ENCODE measurements at places on chromosomes 11 and 22.
A peak's percentile ranks its signal among the peaks of the same experiment; 100 is the strongest.

GRCh38 chr22:50173983-50174355, 3.4 kb downstream of the PANX2 start:
- no peak for DNase-seq

DNA sequence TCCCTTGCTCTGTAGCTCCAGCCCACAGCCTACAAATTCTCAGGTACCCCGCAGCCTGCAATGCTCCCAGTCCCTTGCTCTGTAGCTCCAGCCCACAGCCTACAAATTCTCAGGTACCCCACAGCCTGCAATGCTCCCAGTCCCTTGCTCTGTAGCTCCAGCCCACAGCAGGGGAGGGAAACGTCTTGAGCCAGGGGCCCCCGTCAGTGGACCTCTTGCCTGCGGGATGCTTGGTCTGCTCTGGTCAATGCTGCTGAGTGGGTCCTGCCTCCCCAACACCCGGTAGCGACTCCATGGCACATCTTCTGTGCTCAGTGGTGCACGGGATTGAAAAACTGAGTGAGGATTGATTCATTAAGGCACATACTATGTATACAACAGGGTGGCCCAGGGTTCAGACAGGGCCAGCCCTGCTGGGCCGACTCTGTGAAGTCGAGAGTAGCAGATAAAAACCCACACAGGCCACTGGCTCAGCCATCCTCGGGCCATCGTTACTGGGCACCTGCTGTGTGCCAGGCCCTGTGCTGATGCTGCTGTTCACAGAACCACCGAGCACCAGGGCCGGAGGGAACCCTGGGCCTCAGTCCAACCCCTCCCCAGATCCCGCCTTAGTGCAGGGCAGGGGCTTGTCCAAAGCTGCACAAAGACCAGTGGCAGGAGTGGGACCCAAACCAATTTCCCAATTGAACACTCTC, 69.7 kb downstream of the MYO7A start:
- no peak for DNase-seq

- no peak for DNase-seq
These were observed 585 bp upstream of the NADSYN1 start for GRCh38 chr11:71452199-71453036.

GRCh38 chr11:62108017-62108750, 15.6 kb upstream of the INCENP start:
- DNase-seq = peak; percentile 19

- no peak for DNase-seq
These were observed 31.9 kb downstream of the FAM83F start for GRCh38 chr22:40026641-40027040.

- DNase-seq = no peak
These were observed 10.7 kb upstream of the TBX1 start for GRCh38 chr22:19749876-19750275.

DNA sequence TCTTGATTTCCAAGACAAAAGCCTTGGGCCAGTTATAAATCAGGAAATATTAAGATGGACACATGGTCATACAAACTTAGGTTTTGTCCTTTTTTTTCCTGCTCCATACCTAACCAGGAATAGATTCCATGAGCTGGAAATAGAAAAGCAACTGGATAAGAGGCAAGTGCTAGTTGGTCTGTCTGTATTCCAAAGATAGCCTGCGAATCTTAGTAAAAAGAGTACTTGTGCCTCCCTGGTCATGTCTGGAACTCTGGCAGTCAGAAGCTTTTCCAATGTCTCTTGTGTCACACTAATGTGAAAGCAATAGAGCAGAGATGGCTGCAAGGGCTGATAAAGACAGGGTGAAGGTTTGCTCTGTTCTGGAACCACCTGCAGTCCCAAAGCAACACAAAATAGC, 590.2 kb upstream of the ANO5 start:
- DNase-seq = no peak

DNA sequence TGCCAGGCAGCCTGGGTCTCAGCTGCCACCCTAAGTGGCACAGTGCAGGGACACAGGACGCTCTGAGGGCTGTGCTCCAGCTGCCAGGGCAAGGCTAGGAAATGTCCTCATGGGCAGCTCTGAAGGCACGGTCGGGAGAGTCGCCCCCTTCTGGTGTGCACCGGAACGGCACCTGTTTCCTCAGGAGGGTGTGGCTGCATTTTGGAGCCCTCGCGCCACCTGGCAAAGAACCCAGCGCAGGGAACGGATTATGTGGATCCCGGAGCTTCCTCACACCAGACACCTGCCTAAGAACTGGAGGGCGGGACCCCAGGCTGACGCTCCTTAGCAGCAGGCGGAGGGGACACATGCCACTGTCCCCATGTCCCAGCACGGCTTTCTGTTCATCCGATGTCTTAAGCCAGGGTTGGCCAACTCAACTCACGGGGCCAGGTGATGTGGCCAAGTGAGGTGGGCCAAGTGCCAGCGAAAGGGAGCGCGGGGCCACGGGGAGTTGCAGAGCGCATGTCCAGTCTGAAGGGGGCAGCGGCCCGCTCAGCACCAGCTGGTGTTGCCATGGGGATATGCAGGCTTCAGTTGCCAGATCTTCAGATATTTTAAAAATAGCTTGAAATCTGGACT, 5.1 kb upstream of the SLC22A8 start:
- DNase-seq = no peak

GRCh38 chr11:74018331-74019005, 9.6 kb upstream of the UCP3 start:
- DNase-seq = no peak

DNA sequence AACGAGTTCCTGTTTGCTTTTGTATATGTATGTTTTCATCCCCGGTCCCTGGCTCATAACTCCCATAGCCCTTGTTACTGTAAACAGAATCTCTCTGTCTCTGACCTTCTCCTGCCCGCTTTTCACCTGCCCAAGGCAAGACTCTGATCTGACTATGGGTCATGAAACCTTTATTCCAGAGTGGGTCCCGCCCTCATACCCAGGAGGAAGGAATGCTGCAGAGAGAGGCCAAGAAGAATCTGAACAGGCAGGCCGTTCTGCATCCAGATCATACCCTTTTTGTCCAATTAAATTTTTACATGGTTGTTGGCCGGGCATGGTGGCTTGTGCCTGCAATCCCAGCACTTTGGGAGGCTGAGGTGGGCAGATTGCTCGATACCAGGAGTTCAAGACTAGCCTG, 39.6 kb downstream of the GRIK4 start:
- no peak for DNase-seq

DNA sequence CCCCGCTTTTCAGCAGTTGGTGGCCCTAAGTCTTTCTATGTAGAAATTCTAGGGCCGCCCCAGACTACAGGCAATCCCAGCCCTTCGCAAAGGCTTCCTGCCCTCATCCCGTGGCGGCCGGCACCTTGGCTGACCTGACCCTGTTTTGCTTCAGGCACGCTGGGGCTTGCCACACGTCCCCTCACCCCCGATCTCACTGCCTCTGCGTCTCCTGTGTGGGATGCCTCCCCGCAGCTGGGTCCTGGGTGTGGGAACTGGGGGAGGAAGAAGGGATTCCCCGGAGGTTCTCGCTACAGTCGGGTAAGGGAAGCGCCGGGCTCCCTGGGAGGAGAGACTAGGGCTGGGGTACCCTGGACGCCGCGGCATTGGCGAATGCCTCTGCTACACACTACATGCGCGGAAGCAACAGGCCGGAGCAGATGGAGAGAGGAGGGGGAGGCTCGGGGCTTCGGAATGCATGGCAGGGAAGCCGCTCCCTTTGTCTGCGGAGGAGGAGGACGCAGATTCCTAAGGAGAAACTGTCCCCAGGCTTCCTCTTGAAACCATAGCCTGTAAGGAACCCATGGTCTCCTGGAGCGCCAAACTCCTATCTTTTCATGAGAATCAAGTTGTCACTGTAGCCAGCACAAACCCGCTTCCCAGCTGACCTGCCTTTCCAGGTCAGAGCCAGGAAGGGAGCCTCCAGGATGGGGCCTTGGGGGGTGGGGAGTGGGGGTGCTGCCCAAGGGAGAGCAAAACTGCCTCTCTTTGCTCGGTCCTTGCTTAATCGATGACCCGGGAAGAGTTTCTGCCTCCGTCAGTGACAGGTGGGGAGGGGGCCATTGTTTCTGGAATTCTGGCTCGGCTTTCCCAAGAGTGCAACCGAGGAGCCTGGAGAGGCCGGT, 1.4 kb downstream of the DTX4 start:
- DNase-seq = no peak

- no peak for DNase-seq
These were observed 56.7 kb downstream of the PPP6R2 start for GRCh38 chr22:50399751-50400331.

DNA sequence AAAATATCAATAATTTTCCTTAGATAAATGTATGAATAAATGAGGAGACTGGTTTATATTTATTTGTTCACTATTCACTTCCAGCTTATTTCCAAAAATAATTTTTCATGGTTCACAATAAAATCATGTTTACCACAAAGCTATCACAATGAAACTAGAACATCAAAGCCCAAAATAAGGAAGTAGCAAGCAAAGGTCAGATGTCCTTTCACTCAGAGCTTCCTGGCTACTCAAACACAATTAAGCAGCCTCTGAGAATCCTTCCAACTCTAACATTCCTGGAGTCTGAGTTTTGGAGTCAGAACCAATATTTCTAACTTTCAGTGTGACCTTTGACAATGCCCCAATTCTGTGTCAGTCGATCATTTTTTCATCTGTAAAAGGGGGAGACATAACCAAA, 527.0 kb downstream of the SOX6 start:
- no peak for DNase-seq

GRCh38 chr11:2091786-2092463, 47.3 kb downstream of the IGF2 start:
- no peak for DNase-seq

DNA sequence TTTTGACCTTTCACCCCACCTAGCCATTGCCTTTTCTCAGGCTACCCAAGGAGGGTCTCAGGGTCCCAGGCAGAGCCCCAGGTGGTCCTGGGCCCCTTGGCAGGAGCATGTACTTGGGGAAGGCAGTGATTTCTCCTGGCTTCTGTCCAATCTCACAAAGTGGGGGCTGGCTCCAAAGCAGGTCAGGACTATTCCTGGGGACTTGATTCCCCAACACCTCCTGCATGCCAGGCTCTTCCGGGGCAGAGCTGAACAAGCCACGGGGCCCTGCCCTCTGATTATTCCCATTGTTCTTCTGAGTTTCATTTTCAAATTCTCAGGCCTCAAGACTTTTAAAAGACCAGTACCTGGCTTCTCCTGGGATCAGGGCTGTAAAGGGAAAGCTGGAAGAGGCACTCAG, 1.5 kb upstream of the TCF20 start:
- DNase-seq = no peak

DNA sequence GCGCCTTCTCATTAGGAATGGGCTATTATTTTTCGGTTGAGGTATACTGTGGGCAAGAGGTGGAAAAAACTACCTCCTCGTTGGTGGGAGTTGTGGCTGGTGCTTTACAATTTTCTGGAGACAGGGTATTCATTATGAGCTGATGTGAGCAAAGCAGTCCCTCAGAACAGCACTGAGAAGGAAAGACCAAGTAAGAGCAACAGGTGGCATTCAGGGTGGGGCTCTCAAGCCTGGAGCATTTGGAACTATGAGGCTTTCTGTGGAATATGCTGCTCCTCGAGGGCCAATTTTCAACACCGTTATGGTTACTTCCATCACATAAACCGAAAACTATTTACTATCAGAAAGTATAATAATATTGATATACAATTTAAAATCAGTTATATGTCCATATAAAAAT, 3.7 kb downstream of the SNX19 start:
- no peak for DNase-seq

GRCh38 chr11:36008584-36008983, 64.7 kb downstream of the LDLRAD3 start:
- DNase-seq = no peak

- DNase-seq = no peak
These were observed 12.4 kb downstream of the UCP2 start for GRCh38 chr11:73969991-73970800.

DNA sequence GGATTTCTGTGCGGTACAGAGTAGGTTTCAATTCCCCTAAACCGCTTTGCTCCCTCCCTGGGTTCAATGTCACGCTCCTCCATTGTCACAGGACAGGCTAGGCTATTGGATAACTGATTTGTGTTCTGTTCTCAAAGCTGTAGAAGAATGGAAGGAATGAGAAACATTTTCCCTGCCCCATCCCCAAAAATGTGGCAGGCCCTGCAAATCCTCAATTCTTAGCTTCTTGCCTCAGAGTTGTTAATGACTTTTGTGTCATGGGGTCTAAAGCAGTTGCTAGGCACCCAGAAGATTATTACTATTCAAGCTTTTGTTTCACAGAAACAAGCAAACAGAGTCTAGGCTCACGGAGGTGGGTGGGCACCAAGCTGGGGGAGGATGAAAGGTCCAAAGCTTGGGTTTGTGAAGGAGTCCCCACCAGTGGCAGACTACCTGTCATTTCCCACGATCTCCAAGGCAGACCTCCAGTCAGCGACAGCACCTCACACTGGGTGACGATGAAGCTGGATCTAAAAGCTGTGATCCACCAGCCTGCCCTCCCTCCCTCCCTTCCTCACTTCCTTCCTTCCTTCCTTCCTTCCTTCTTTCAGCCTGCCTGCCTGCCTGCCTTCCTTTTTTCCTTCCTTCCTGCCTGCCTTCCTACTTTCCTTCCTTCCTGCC, 1080.2 kb downstream of the OPCML start:
- no peak for DNase-seq

DNA sequence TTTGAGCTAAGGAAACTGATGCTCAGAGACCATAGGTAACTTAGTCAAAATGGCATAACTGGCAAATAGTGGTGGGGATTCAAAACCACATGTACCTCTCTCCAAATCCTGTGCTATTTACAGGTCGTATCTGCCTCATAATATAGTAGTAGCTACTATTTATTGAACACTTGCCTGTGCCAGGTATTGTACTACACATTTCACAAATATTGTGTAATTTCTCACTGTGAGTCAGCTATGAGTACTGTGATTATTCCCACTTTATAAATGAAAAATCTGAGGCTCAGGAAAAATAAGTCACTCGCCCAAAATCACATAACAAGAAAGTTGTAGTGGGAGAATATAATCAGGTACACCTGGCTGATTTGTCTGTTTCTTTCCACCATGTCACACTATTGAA, 199.8 kb upstream of the FAT3 start:
- DNase-seq = no peak

GRCh38 chr11:19493446-19494213, 219.0 kb upstream of the NAV2 start:
- no peak for DNase-seq

DNA sequence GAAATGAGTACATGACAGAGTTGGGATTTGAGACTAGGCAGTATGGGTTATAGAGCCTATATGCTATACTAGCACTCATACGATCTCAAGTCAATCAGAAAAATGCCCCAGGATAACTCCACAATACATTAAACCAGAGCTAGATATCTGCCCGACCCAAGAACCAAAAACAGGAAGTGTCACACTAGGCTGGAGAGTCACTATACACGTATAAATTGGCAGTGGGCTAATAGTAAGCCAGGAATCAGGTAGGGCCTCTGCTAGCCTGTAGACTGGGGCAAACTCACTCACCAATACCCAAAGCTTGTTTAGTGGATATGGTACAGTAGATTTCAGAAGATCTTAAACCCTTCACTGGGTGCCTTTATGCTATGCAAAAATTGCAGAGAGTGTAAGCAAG, 16.2 kb upstream of the EIF4G2 start:
- DNase-seq = no peak

DNA sequence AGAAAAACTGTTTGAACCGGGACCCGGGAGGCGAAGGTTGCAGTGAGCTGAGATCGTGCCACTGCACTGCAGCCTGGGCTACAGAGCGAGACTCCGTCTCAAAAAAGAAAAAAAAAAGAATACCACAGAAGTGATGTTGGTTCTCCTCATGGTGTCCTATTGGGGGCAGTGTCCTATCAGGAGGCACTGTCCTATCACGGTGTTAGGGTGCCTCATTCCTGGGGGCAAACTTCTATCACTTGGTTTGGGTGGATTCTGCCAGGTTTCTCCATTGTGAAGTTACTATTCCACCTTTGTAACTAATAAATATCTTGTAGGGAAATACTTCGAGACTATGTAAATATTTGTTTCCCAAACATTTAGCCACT, 19.6 kb downstream of the PRR14L start:
- no peak for DNase-seq

GRCh38 chr11:46180736-46181135, 59.5 kb upstream of the PHF21A start:
- DNase-seq = no peak

Data from NCI-H1417 treated with DMSO at 0.1 percent for 48 hours (cell line).